ENCODE measurements at places on chromosomes 11 and 22.

DNA sequence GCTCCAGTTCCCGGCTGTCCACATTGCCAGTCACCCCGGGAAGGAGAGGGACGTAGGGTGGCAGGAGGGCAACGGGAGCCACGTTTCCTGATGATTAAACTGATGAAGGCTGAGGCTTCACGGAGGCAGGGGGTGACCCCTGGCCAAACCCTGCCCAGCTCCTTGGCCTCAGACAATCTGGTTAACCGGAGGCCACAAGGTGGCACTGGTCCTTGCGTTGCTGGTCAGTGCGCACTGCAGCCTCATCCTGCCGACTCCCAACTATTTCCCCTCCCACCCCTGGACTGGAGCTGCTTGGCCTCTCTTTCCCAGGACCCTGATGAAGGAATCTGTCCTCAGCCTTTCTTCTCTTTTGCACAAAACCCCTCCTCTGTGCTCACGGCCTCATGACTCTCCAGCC lies 75.3 kb downstream of the PDE2A start:
- no peak for DNase-seq

DNA sequence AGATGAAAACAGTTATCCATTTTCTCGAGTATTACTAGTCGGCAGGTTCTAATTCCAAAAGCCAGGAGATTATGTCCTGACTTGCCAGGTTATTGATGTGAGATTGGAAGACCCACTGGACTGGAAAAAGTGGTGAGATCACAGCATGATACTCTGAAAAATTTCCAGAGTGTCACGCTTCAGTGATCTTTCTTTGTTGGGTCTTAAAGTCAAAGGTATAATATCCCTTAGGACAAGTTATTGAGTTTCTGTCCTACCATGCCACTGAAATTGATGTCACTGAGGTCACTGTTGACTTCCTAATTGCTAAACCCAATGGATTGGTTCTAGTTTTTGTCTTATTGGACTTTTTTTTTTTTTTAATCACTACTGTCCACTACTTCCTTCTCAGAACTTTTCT lies 104.5 kb upstream of the GRAMD1B start:
- DNase-seq, result no peak

DNA sequence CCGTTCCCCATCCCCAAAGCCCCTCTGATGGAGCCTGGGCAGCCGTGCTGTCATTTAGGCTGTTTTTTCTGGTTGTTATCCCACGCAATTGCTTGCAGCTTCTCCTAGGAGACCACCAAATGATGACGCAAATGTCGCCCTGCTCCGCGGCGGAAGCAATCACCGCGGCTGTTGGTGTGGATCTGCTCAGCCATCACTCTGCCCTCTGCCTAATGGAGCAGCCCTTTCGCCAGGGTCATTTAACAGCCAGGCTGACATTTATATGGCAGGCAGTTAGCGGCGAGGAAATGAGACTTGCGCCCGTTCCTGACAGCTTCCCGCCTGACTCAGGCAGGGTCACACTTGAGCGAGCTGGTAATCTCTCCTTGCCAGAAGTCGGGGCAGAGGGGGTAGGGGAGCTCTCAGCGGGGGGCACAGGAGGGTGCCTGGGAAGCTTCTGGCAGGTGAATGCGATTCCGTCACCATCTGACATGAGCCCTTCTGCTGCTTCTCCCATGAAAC lies 97.9 kb upstream of the RTL6 start:
- no peak for DNase-seq

DNA sequence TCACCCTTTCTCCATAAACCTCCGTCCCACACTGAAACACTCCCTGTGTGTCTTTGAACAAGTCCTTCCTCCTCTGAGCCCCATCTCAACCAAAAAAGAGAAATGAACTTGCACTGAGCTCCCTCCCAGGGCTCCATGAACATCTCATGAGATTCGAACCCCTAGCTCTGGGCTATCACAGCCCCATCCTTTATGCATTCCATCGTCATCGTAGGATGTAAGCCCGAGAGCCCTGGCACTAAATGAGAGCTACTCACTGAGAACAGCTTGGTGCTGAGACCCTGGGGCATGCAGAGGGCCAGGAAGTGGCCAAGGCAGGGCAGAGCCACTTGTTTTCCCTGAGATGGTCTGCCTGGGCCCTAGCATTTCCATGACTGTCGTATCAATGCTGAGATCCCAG lies 12.9 kb upstream of the SLC43A3 start:
- DNase-seq, result no peak

- no peak for DNase-seq
These were observed 12.5 kb downstream of the FLRT1 start for GRCh38 chr11:64048042-64048854.

GRCh38 chr11:102225689-102226568 lies 91.4 kb upstream of the BIRC3 start:
- DNase-seq, result no peak

- DNase-seq, result no peak
These were observed 33.4 kb upstream of the LYVE1 start for GRCh38 chr11:10601837-10602236.

DNA sequence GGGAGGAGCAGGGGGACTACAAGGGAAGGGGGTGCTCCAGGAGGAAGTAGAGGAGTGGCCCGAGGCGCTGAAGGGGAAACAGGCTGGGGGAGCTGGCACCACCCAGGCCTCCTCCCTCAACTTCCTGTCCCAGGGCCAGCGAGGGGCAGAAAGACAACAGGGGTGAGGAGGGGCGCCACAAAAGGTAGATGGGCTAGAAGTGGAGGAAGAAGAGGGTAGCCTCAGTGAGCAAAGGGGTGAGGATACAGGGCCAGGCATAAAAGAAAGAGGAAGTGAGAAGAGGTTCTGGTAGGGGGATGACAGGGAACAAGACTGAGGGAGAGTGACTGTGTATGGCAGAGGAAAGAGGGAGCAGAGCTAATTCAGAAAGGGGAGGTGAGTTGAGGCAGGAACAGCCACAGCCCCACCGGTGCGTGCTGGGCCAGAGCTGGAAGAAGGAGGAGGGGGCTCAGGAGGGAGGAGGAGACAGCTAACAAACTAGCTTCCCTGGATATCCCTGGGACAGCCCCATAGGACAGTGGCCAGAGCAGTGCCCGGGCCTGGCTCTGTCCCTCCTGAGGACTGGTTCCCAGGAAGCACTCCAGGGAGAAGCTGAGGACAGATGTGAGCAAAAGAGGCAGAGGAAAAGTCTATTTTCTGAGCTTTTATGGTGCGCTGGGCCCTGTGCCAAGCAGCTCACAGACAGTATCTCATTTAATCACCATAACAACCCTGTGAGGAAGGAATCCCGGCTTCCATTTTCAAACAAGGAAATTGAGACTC lies 8.5 kb downstream of the DCHS1 start:
- DNase-seq, result peak; percentile 61

DNA sequence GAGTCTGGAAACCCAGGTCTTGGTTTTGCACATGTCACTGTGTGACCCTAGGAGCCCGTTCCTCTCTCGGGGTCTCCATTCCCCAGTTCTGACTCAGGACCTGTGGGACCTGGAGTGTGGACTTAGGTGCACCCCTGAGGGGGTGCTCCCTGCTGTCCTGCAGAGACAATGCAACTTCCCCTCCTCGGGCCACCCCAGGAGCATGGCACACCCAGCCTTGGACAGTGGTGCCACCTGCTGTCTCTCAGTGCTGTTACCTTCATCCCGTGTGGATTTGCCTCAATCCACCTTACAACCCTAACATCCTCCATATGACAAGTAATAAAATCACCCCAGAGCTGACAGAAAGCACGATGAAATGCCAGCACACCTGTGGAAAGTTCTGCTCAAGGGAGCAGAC lies 27.5 kb upstream of the CRYBB3 start:
- no peak for DNase-seq

GRCh38 chr11:34448223-34448994 lies 9.7 kb downstream of the CAT start:
- no peak for DNase-seq

DNA sequence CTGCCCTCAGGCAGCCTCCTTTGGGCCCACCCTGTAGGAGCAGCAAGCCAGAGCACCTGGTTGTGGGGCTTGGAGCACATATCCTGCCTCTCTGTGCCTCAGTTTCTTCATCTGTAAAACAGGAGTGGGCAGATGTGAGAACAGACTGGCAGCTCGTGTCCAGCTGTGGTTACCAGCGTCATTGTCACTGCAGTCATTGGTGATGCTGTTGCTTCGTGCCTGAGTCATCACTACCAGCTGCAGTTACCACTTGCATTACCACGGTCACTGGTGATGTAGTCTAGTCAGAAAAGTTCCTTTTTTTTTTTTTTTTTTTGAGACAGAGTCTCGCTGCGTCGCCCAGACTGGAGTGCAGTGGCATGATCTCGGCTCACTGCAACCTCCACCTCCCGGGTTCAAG lies 20.4 kb downstream of the RSPH14 start:
- no peak for DNase-seq
